Pulmonary artery endothelial cell (primary cell): ENCODE measurements at places on chromosomes 6 and 20.

- DNase-seq: no peak
Observed at GRCh38 chr6:159397753-159398152, 228.6 kb downstream of the FNDC1 start.

DNA sequence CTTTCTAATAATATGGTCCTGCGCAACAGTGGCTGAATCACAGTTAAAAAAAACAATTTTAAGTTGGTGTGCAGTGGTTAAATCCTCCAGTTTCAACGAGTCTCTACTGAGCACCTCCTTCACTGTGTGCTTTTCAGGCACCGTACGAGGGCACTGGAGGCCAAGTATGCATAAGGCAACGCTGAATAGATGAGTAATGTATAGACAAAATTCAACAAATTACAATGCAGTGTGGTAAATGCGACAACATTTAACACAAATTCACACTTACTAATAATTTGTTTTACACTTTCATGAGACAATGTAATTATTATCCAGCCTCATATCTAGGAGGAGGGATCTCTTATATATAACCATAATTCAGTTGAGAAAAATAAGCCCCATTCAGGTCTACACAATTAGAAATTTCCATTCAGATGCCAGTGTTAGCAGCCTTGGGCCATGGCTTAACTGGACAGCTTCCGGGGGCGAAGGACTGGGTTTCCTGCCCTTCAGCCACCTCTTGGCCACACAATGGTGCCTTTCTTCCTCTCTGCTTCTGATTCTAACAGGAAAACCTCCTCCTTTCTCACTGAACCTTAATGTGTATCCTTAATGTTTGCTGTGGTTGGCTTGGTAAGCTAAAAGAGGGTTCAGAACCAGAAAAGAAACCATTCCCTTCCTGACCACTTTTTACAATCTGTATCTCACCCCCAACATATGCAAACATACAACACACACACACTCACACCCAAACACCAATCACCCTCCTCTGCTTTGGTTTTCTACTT is 51.9 kb downstream of the B4GALT5 start:
- DNase-seq: no peak

DNA sequence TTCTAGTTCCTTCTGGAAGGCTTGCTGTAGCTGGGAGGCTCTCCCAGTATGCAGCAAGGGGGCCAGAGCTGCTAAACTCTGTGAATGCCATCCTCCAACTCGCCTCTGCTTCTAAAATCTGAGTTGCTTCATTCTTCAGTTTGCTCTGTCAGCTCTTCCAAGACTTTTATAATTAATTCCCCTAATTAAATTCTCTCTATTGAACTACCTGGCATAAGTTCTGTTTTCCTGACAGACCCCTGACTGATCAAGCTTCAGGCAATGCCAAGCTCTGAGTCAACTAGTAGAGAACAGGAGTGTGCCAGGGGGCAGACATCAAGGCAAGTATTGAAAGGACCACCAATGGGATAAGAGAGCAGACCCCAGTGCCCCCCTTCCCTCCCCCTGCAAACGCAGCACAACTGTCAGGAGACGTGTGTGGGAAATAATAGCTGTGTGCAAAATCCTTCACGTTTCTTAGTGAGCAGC is 109.3 kb upstream of the TAB2 start:
- no peak for DNase-seq

GRCh38 chr6:110826236-110827129 is 11.2 kb upstream of the CDK19 start:
- no peak for DNase-seq

DNA sequence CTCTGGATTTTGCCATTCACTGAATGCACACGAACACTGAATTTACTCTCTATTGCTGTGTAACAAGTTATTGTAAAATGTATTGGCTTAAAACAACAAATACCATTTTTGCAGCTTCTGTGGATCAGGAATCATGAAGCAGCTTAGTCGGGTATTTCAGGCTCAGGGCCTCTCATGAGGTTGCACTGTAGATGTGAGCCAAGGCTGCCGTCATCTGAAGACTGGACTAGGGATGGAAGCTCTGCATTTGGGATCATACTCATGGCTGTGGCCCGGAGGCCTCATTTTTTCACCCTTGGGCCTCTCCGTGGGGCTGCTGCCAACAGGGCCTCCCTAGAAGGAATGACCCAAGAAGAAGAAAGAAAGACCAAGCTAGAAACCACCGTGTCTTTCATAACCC is 492.4 kb upstream of the CDH4 start:
- DNase-seq: no peak
